ENCODE measurements at places on chromosomes 2 and 18.
A peak's percentile ranks its signal among the peaks of the same experiment; 100 is the strongest.

DNA sequence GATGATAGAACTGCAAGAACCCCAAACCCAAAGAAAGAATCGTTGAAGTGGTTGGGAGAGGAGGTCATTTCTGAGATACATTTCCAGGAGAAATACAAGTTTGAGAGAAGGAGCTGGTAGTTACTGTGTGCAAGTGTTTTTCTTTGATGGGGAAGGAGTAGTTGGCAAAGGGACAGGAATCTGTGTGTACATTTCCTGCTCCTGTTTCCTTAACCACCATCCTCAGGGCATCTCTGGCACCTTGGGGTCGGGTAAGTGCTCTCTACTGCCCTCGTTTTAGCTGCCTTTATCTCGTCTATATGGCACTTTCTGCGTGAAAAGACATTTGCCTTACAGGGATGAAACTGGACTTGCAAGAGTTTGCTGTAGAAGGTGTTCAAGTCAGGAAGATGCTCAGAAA lies 27.3 kb downstream of the CDC42EP3 start:
- no peak for DNase-seq

DNA sequence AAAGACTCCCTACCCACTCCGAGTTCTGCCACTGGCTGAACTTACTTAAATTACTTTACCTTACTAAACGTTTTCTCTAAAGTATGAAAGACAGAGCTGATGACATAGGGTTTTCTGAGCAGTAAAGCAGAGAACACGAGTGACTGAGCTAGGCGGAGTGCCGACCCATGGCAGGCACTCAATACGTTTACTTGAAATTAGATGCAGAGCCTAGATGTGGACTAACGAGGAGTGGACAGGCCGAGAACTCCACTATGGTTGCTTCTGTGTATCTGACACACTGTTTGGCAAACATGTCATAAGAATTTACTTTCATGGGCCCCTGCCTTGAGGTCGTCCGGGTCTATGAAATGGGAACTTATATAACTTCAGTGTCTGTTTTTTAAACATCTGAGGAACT lies 471.0 kb downstream of the STK39 start:
- DNase-seq = no peak

GRCh38 chr2:172931918-172932520 lies 143.6 kb upstream of the MAP3K20 start:
- peak; percentile 67 for DNase-seq

DNA sequence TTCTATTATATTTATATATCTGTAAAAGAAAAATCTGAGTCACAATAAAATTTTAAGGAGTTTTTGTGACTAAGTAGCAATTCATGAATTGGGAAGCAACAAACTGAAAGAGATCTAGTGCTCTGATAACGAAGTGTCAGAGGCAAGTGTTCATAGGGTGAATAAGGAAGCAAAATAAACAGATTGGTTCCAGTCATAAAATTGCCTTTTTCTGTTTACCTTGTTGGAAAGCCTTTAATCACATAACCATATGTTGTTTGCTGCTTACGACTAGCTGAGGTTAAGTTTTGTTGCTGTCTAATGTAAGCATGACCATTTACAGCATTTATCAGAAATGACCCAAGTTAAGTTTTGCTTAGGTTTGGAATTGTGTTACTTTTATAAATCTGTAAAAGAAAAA lies 358.9 kb downstream of the ARL6IP6 start:
- DNase-seq = no peak

- no peak for DNase-seq
Observed at GRCh38 chr2:238128061-238128440, 10.4 kb upstream of the KLHL30 start.

GRCh38 chr2:20227894-20228505 lies 3.1 kb upstream of the SDC1 start:
- no peak for DNase-seq
